Bronchial epithelial cell (primary cell): ENCODE measurements at places on chromosomes 2 and 18.

DNA sequence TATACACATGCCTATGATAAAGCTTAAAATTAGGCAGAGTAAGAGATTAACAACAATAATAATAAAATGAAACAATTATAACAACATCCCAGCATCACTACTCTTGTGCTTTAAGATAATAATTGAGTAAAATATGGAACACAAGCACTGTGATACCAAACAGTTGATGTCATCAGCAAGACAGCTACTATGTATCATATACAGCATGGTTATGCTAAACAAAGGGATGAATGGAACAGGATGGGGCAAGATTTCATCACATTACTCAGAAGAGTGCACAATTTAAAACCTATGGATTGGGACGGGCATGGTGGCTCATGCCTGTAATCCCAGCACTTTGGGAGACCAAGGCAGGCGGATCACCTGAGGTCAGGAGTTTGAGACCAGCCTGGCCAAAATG lies 1221.0 kb downstream of the SUCLG1 start:
- DNase-seq = peak; percentile 14

GRCh38 chr2:157302492-157303099 lies 23.0 kb downstream of the ERMN start:
- DNase-seq = peak; percentile 36

DNA sequence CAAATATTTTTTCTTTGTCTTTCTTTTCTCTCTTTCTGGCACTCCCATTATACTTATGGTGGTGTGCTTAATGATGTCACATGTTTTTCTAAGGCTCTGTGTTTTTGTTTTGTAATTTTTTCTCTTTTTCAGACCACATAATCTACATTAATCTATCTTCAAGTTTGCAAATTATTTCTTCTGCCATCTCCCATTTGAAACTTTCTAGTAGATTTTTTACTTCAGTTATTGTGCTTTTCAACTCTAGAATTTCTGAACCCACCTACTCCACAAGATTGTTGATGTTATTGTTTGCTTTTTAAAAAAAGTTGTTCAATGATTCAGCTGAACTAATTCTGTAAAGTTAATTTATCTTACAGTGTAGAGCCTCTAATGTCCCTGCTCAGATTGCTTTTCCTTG lies 121.4 kb downstream of the SCN3A start:
- DNase-seq = no peak

DNA sequence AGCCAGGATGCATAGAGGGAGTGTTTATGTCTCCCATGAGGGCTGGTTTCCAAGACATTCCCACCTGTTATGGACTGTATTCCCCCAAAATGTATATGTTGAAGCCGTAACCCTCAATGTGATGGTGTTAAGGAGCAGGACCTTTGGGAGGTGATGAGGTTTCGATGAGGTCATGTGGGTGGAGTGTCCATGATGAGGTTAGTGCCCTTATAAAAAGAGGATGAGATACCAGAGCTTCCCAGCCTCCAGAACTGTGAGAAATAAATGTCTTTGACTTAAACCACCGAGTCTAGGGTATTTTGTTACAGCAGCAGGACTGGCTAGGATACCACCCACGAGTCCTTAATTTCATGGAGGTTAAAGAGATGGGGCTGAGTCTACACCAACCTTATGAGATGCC lies 22.6 kb upstream of the EPAS1 start:
- no peak for DNase-seq

- no peak for DNase-seq
Observed at GRCh38 chr18:7579176-7579917, 12.2 kb downstream of the PTPRM start.

- DNase-seq = no peak
Observed at GRCh38 chr18:44852818-44853217, 172.1 kb downstream of the SETBP1 start.

GRCh38 chr2:97750017-97750416 lies 36.6 kb downstream of the ZAP70 start:
- DNase-seq = no peak

DNA sequence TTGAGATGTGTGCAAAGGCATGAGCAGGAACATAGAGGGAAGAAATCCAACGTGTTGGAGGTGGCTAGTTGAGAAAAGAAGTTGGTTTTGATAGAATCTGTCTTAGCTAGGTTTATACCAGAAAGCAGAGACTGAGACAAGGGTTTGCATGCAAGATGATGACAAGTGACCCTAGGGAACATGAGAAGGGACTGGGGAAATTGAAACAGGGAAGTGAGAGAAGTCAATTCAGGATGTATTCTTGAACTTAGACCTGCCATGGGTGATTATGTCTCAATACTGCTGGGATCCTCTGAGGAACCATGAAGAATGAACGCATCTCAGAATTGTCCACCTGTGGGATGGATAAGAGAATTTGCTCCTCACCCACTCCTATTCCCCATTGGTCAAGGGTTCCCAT lies 20.5 kb downstream of the IL36A start:
- DNase-seq = no peak

- no peak for DNase-seq
Observed at GRCh38 chr2:161992531-161992930, 81.5 kb downstream of the DPP4 start.

GRCh38 chr2:42924418-42924886 lies 132.1 kb upstream of the HAAO start:
- DNase-seq = no peak

DNA sequence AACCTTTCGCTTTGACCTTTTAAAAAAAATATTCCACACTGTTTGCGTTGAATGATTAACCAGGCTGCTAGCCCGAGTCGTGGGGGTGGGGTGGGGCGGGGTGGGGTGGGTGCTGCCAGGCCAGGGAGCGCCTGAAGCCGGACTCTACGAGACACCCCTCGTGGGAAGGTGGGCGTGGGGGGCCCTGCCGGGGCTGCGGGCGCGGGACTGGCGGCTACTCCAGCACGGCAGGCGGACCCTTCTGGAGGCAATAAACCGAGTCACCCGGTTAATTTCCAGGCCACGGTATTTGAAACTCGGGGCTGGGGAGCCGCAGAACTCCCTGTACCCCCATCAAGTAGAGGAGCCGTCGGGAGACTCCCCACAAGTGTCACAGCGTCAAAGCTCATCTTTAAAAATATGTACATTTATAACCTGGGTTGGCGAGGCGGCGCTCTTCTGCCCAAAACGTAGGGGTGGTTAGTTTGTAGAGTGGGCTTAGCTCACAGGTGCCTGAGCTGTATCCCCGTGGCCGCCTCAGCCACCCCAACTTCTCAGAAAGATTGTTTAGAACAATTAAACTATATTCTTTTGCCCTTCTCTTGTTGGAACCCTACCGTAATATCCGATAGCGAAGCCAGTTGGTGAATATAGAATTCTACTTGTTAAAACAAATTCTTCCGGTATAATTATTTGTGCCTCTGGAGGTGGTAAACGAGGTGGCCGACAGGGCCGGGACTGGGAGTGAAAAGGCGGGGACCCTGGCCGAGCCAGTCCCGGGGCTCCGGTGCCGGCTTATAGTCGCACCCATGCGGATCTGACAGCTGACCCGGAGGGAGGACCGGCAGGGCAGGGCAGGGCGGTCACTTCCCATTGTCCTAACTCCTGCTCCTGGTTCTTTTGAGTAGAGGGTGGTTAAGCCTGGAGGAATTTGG lies 1.4 kb downstream of the B3GNT2 start:
- DNase-seq = peak; percentile 12

- no peak for DNase-seq
Observed at GRCh38 chr18:3107740-3108151, 94.8 kb upstream of the LPIN2 start.

- peak; percentile 74 for DNase-seq
Observed at GRCh38 chr18:12726774-12727550, 24.1 kb downstream of the PSMG2 start.

- DNase-seq = no peak
Observed at GRCh38 chr2:238106339-238106697, 6.2 kb downstream of the ESPNL start.

GRCh38 chr18:31624892-31625640 lies 33.4 kb downstream of the TTR start:
- no peak for DNase-seq

DNA sequence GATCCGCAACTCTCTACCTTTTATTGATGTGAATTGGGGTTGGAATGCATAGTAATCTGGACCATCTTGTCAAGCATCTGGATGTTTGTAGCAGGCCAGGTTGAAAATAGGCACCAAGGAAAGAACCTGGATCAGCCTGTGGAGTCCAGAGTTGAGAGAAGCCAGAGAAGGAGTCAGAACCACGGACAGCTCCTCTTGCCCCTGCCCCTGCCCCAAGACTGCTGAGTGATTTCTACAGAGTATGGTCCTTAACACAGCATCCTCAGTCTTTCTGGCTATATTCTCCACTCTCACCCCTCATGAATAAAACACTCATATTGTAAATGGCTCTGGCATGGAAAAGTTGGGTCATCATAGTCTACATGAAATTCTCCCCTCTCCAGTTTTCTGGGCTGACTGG lies 154.6 kb downstream of the LOXHD1 start:
- no peak for DNase-seq

DNA sequence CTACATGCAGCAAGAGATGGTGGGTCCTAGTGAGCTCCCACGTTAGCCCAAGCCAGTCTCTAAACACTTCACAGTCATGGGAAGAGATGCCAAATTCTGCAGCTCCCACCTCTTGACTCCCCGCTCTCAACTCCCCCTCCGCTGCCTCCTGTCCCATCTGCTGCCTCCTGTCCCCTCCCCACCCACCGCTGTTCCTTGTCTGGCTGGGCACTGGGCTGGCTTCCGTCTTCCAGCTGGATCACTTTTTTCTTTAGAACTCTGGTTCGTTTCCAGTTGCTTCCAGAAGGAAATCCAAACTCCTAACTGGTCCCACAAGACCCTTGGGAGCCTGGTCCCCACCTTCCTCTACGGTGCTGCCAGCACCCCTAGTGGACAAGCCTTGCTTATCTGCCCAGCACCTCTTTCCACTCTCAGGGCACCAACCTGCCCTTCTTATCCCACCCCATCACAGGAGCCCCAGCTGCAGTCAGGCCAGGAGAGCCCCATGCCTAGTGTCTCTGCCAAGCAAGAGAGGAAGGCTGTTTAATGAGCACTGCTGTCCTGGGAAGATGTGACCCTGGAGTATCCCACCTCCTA lies 12.1 kb upstream of the TWIST2 start:
- no peak for DNase-seq

GRCh38 chr18:44693030-44693784 lies 12.5 kb downstream of the SETBP1 start:
- peak; percentile 96 for DNase-seq

- DNase-seq = peak; percentile 99
Observed at GRCh38 chr2:74740741-74741431, 86.8 kb downstream of the SEMA4F start.

DNA sequence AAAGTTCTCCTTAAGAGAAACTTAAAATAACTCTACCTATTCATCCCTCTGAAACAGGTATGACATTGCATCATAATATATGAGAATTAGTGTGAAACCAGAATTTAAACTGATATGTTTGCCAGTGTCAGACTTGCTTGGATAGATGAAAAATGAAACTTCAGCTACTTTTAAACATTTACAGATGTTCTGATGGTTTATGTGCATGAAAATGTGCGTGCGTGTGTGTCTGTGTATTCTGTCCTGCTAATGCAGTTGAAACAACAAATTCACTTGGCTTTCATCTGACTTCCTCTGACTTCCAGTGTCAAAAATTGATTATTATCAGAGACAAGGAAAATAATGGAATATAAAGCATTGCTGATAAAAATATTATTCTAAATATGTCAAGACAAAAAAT lies 719.4 kb downstream of the LRP1B start:
- no peak for DNase-seq

DNA sequence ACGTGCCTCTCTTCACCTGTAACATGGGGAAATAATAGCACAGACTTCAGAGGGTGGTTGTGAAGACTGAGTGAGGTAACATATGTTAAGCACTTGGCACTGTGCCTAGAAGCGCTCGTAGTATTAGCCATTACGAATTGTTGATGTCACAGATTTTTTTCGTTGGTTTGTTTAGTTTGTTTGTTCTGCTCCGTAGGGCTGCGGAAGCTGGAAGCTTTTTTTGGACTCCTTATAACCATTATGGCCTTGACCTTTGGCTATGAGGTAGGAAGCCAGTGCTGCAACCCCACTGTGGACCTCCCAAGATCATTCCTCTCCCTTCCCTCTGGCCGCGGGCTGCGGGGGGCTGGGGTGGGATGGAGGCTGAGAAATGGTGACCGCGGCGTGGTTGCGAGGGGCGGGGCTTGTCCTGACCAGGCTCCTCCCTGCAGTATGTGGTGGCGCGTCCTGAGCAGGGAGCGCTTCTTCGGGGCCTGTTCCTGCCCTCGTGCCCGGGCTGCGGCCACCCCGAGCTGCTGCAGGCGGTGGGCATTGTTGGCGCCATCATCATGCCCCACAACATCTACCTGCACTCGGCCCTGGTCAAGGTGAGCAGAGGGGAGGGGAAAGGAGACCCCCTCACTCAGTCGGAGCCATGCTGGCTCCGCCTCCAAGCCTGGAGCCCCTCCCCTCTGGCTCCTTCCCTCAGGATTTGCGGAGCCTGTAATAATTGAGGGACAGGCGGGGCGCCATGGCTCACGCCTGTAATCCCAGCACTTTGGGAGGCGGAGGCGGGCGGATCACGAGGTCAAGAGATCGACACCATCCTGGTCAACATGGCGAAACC lies 5.5 kb downstream of the SLC11A1 start:
- peak; percentile 85 for DNase-seq

GRCh38 chr18:47260120-47260923 lies 8.9 kb upstream of the SKOR2 start:
- peak; percentile 20 for DNase-seq

DNA sequence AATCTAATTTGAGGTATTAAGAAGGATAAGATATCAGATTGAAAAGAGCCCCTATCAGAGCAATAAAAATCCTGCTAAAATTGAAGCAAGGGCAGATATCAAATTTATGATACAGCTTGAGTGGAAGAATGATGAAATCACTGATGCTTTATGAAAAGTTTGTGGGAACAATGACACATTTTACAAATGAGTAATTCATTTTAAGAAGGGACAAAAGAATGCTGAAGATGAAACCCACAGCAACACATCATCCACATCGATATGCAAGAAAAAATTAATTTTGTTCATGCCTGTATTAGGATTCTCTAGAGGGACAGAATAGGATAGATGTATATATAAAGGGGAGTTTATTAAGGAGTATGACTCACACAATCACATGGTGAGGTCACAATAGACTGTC lies 355.6 kb upstream of the GYPC start:
- no peak for DNase-seq

GRCh38 chr2:177038787-177039484 lies 173.7 kb upstream of the HNRNPA3 start:
- no peak for DNase-seq

DNA sequence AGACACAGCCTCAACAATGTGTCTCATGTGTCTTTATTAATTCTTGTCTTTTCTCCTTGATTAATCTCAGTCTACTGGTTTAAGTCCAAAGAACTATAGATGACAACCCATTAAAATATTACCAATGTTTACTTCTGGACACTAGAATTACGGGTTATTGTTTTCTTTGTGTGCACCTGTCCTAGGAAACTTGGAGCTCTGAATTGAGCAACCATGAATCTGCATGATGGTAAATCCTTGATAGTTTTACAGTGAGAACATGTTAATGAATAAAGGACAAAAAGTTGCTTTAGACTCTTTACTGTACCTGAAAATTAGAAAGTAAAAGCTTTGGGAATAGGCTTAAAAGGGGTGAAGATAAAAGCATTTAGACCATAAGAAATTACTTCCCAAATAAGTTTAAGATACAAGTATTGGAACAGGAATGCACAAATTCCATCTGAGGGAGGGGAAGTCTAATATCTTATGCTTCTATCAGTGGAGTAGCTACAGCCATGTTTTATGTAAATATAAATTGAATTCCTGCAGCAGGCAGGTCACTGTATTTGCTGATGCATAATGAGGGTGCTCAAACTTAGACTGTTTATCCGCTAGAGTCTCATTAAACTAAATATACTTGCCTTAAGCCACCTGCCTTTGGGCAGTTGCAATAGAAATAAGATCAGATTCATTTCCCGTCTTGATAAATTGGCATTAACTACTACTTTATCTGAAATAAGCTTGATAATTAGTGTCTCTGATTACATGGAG lies 603.7 kb upstream of the GCFC2 start:
- DNase-seq = no peak
